ENCODE measurements at places on chromosomes 2 and 18. TPM values are rescaled to one million over a fixed set of nuclear protein-coding genes. Genes with fewer than 3 reads are reported as not detected.

ACADL gene
- not detected for total RNA-seq

TXNDC2 gene
- total RNA-seq, result 0.10 TPM

CNDP1 gene
- total RNA-seq, result not detected

CD207 gene
- total RNA-seq, result not detected

IL36A gene
- not detected for total RNA-seq

GKN2 gene
- total RNA-seq, result 0.65 TPM

LIPG gene
- total RNA-seq, result 80.9 TPM

NOL4 gene
- total RNA-seq, result 0.29 TPM

DSC1 gene
- not detected for total RNA-seq
